NCI-H510A treated with DMSO at 0.1 percent for 48 hours (cell line): ENCODE measurements at places on chromosomes 2 and 18.

DNA sequence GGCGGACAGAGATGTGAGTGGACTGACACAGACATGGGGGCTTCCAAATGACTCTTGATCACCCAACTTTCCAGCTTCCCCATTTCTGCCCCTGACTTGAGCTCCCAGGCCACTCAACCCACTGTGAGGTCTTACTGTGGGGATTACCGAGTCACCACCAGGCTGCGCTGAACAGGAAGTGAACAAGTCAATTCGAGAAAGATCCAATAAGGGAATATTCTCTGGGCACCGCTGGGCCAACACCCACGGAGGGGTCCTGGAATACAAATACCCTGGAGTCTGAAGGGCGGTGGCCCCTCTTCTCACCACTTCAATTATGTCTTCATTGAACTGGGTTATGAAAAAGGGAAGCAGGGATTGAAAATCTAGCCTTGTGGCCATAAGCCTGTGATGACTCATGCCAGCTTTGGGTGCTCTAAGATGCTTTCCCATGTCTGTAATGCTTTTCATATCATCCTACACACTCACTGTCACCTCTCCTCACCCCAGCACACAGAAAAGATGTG is 37.7 kb downstream of the BCL11A start:
- no peak for DNase-seq

DNA sequence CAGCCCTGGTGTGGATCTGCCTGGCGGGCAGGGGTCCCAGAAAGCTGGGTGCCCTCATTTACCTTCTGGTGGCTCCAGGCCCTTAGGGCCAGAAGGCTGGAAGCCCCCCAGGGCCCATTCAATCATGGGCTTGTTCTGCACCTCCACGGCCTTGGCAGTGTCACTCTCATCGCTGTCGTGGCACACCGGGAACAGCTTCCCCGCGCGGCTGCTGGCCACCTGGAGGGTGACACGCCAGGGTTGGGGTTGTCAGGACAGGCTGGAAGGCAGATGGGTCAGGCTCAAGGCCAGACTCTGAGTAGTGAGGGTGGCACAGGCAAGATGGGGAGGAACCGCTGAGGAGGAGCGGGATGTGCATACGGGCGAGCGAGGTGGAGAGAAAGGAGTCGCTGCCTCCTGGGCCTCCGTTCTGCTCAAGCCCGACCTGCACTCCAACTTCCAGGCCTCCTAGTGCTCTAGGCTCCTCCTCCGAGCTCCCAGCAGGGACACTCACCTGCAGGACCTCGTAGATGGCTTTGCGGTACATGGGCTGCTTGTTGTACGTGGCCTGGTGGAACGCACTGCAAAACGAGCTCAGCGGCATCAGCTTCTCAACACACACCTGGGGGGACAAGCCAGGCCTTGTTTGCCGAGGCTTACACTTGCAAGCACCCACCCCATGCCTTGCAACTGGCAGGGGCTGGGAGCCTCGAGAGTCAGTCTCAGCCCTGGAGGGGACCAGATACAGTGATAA is 78.3 kb upstream of the POMC start:
- no peak for DNase-seq

- DNase-seq, result no peak
Measured at GRCh38 chr2:28317390-28317789, 75.3 kb upstream of the FOSL2 start.

DNA sequence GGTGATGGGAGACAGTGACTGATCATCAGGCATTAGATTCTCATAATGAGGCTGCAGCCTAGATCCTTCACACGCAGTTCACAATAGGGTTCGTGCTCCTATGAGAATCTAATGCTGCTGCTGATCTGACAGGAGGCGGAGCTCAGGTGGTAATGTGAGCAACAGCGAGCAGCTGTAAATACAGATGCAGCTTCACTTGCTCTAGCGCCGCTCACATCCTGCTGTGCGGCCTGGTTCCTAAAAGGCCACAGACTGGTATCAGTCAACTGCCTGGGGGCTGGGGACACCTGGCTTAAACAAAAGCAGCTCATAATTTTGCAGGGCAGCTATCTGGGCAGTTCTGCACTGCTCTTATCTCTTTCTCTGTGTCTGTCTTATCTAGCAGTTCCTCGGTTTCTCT is 20.4 kb upstream of the CD226 start:
- peak; percentile 71 for DNase-seq

DNA sequence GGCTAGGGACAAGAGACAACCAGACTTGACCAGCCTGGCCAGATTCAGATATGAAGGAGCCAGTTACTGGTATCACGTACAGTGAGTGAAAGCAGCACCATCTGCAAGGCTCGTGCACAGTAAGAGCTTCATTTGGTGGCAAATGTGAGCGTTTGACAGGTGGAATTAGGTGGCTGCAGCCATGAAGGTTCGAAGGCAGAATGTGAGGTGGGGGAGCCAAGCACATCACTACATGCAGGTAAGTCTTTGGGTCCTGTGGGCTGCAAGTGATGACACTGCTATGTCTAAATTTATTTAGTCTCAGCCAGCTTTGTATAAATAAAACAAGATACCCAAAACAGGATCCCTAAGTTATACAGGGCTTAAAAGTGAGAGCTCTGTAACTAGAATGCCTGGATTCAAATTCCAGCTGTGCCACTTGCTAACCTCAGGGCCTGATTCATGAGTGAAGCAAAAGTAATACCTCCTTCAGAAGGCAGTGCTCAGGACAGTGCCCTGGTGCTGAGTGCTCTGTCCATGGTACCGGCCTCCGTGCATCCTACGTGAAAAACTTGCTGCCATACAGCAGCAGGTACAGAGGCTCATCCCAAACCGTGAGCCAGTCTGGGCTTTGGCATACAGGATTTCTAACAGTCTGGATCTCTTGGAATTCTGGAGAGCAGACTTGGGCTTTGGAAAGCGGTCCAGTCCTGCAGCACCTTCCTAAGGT is 18.6 kb downstream of the DDX18 start:
- DNase-seq, result no peak

GRCh38 chr2:239108459-239108858 is 260.6 kb downstream of the TWIST2 start:
- no peak for DNase-seq

DNA sequence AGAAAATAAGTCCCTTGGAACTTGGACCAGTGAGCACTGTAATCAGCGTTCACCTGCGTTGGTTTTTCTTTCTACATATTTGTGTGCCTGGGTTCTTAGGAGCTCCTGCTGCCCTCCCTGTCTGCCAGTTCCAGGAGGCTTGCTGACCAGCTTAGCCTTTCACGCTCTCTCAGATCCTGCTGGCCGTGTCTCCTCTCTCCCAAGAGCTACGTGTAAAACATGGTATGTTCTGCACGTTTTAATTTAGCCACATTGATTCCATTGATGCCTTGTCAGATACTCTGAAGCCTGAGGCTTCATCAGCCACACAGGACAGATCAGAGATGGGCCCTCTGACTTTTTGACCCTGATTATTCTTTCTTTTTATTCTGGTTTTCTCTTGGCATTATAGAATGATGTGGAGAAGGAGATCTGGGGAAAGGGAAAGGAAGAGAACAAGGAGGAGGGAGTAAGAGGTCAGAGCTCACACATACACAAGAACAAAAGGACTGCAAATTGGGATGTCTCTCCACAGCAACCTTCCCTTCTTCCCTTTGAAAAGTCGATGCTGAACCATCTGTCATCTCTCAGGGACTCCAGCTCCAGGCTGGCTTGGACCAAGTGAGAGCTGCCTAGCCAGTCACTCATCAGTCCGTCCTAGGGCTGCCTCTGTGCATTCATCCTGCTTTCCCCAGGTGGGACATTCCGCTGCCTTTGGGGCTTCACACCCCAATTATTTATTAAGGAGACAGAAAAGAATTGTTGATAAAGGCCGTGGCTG is 152.8 kb downstream of the PIK3C3 start:
- DNase-seq, result no peak

- no peak for DNase-seq
Measured at GRCh38 chr18:55541571-55541970, 46.4 kb downstream of the TCF4 start.

DNA sequence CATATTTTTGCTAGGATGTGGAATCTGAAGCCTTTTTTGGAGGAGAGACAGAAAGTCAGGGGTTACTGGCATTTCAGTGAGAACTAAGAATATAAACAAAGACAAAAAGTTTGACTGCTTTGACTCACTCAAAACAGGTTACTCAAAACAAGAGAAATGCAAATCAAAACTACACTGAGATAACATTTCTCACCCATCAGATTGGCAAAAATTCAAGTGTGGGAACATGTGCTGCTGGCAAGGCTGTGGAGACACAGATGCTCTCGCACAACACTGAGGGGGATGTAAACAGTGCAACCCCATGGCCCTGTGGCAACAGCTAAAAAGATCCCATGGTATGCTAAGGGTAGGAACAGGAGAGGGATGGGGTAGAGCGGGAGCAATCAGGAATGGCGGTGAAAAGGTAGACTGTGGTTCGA is 86.6 kb downstream of the DTNB start:
- DNase-seq, result no peak

DNA sequence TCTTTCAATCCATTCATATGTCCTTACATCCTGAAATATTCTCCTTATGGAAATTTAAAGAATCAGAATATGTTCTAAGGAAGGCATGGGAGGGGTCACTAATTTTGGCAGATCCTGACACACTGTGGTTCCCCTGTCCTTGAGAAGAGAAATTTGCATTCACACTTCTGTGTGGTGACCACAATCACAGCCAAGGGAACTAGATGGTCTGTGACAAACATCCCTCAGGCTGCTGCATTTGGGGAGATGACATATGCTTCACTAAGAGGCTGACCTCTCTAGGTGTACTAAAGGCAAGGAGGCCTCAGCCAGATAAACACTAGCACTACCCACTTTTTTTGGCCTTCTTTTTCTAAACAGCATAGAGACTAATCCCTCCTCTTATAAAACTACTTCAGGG is 129.6 kb downstream of the MREG start:
- DNase-seq, result no peak

GRCh38 chr2:108974674-108975073 is 14.3 kb downstream of the EDAR start:
- DNase-seq, result no peak

GRCh38 chr18:57273194-57273593 is 79.2 kb upstream of the ST8SIA3 start:
- DNase-seq, result no peak

DNA sequence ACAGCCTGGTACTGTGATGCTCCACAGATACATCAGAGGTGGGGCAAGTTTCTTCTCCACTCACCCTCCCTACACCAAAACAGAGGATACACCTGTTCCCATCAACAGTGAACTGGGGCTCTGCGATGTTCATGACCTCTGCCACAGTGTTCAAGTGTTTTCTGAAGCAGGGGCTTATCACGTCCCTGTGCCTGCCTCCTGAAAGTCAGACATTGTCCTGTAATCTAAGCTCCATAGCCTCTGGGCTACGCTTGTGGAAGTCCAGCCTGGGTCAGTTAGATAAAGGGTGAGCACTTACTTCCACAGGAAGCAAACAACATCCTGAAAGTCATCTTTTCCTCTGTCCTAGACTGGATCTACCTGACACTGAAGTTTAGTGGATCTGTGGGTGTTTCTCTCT is 20.2 kb upstream of the MRO start:
- DNase-seq, result no peak

GRCh38 chr2:239790721-239791120 is 234.4 kb downstream of the NDUFA10 start:
- DNase-seq, result no peak

- DNase-seq, result peak; percentile 34
Measured at GRCh38 chr2:26462511-26463243, 15.2 kb downstream of the OTOF start.

DNA sequence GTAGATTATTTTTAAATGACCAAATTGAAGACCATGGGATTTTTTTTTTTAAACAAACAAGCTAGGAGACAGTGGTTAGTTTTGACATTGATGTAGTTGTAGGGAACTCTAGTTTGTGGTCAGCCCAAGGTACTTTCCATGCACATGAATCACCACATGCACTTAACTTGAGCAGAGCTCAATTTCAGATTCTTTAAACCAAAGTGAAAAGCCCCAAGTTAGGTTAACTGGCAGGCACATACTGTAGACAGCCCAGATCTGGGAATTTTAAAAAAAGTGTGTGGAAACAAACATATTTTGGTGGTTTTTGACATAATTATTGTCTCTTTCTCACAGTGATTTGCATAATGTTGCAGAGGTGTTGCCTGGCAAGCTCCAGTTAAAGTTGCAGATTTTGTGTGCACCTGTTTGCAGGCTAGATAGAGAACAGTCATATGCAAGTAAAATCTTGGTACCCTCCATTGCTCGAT is 88.4 kb downstream of the BCL2L11 start:
- no peak for DNase-seq

GRCh38 chr2:17877811-17878280 is 621 bp upstream of the KCNS3 start:
- DNase-seq, result peak; percentile 56

DNA sequence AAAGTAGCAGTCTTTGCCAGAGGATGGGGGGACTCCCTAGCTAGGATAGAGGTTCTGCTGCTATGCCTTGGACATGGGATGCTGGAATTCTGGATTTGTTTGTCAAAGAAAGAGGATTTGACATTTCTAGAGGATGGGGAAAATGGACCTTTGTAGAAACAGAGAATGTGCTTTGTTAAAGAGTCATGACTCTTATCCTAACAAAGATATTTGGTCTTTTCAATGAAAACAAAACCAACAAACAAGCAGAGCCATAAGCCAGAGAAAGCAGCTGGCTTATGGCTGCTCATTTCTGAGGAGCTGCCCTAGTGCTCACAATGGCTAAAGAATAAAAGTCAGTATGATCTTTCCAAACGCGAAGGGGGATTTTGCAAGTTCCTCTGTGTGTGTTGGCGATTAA is 40.8 kb upstream of the MAPRE2 start:
- DNase-seq, result no peak

DNA sequence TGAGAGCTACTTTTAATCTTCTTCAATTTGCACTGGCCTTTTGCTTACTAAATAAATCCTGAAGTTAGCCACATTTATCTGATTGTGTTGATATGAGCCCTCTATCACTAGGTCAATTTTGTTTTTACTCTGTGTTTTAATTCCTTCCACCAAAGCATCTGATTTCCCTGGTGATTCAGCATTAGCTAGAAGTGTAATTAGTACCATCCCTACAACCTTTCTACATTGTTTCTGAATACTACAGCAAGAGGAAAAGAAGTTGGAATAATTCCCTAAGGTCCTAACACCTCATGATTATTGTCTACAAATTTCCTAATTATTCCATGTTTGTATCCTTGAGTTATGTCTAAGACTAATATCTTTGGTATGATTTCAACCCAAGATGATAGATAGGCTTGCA is 1093.6 kb downstream of the SUCLG1 start:
- no peak for DNase-seq

DNA sequence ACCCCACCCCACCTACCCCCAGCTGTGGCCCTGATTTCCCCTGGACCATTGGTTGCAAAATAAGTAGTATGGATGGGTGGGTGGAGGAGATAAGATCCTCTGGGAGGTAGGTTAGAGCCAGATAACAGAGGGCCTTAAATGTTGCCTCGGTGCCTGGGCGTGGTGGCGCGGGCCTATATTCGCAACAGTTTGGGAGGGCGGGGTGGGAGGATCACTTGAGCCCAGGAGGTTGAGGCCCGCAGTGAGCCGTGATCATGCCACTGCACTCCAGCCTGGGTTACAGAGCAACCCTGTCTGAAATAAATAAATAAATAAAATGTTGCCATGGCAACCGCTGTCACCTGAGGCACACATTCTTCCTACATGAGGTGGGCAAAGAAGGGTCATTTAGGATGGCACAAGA is 103.3 kb upstream of the GATA6 start:
- DNase-seq, result no peak
